ENCODE measurements at places on chromosomes 12 and 14. TPM values are rescaled to one million over a fixed set of nuclear protein-coding genes. Genes with fewer than 3 reads are reported as not detected.

- no peak for DNase-seq
Observed at GRCh38 chr14:92448786-92449185, 64.8 kb upstream of the RIN3 start.

DNA sequence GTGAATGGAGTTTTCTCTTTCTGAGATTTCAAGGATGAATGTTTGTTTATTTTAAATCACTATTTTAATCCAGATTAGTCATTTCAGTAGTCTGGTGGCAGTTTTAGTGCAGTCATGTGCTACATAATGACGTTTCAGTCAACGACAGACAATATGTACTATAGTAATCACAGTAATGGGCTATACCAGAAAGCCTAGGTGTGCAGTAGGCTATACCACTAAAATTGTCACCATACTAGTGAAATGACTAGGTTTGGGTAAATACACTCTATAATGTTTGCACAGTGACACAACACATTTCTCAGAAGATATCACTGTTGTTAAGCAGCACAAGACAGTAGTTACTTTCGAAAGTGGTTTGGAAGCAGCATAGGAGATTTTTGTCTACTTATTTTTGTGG is 203.1 kb downstream of the ETNK1 start:
- DNase-seq: no peak

GRCh38 chr12:129185855-129186254 is 332.6 kb downstream of the GLT1D1 start:
- no peak for DNase-seq

DNA sequence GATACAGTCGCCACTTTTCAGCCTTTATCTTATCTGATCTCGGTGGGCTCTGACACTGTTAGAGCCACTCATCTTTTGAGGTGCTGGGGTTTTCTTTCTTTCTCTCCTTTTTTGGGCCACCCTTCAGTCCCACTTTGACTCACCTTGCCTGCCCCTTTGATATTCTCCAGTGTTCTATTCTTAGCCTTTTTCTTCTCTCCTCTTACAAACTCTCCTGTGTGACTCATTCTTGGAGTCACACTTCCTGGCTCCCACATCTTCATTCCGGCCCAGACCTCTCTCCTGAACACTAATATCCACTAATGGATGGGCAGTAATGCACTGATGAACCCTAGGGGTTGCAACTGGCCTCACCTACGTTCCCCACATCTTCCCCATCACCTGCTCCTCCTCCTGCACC is 2.2 kb upstream of the DCD start:
- DNase-seq: no peak

GRCh38 chr12:104610513-104611235 is 153.9 kb downstream of the CHST11 start:
- DNase-seq: no peak

GRCh38 chr12:118292836-118293235 is 79.9 kb downstream of the TAOK3 start:
- no peak for DNase-seq

DNA sequence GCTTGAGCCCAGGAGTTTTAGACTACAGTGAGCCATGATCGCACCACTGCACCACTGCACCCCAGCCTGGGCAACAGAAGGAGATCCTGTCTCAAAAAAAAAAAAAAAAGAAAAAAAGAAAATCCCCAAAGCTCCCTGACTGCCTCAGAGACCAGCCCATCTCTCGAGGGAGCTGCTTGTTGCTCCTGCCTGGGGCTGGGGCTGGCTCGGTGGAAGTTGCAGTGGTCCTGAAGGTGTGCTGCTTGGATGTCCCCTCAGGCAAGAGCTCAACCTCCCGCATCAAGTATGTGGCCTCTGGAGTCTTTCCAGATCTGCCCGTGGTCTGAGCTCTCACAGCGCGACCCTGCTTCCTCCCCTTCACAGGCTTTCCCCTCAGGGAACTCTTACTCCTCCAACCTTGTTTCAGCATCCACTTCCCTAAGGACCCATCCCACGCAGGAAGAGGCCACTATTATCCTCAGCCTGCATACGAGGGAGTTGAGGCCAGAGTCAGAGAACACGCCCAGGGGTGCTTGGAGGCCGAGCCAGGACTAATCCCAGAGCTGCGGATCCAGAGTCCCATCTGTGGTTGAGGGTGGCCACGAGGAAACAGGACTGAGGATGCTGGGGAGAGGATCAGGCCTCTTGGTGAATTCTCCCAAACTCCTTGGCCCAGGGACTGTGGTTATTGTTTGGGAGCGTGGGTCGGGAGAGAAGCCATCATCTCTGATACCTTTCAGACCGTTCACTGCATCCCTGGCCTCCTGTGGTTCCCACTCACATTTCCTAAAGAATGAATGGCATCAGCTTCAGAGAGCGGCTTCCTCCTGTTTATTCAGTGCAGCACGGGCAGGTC is 624.6 kb downstream of the AACS start:
- no peak for DNase-seq

DNA sequence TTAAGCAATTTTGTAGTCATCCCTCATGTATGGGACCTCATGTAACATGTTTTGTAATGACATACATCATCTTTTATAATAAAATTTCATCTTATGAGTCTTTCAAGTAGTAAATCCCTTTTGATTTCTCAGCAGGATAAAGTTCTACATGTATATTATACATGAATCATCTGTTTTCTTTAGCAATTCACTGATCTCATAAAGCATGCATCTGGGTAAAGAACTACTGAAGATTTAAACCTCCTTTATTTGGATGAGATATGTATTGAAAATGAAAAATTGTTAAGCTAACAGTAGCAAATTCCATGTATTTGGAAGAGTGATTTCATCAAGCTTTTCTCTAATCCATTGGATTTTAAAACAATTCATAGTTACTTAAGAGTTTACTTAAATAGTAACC is 126.9 kb downstream of the KITLG start:
- DNase-seq: no peak

DNA sequence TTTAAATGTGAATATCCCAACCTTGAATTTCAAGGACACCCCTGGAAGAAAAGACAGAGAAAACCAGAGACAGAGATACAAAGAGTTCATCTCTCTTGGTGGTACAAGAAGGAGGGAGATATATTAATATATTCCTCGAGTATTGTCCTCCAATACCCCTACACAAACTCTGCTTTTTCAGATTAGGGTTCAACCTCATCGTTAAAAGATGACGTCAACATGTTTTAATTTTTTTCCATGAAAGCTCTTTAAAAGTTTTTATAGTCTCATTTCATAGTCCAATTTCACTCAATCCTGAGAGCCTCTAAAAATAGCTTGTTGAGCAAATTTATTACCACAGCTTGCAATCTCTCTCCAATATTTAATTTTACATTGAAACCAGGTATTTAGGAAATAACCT is 19.4 kb downstream of the RHOJ start:
- DNase-seq: no peak

GRCh38 chr12:59386236-59386635 is 209.6 kb upstream of the SLC16A7 start:
- DNase-seq: no peak

DNA sequence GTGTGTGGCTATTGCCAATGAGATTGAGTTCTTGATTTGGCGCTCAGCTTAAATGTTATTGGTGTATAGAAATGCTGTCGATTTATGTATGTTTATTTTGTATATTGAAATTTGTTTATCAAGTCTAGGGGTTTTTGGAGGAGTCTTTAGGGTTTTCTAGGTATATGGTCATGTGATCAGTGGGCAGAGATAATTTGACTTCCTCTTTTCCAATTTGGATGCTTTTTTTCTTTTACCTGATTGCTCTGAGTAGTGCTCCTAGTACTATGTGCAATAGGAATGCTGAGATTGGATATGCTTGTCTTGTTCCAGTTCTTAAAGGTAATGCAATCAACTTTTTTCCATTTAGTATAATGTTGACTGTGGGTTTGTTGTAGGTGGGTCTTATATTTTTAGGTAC is 99.8 kb upstream of the PMCH start:
- no peak for DNase-seq

Gene GARIN6
- not detected for total RNA-seq
